Activated CD4-positive, alpha-beta T cell treated with anti-CD3 and anti-CD28 coated beads, Interleukin-2, amount 50 U/mL, for 16 hours (primary cell): ENCODE measurements at places on chromosomes 2 and 18.
A peak's percentile ranks its signal among the peaks of the same experiment; 100 is the strongest.

- DNase-seq = no peak
Observed at GRCh38 chr18:65365245-65365980, 385.4 kb upstream of the CDH7 start.

GRCh38 chr2:189234991-189235390, 55.4 kb upstream of the COL5A2 start:
- no peak for DNase-seq

DNA sequence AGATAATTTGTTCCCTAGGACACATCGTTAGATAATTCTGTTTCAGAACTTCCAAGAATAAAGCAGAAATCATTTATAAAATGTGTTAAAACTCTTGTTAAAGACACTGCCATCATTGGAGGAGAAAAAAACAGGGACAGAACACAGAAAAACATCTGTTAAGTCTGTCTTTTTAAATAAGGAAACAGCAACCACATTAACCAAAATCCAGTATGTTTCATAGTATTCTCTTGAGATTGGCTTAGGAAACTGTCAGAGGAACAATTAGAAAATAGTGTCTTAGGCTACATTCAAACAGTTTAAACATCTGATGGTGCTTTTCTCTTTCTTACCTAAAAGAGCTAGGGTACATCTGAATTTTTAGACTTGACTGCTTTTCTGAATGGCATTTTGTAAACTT, 81.6 kb downstream of the PMS1 start:
- DNase-seq = no peak

DNA sequence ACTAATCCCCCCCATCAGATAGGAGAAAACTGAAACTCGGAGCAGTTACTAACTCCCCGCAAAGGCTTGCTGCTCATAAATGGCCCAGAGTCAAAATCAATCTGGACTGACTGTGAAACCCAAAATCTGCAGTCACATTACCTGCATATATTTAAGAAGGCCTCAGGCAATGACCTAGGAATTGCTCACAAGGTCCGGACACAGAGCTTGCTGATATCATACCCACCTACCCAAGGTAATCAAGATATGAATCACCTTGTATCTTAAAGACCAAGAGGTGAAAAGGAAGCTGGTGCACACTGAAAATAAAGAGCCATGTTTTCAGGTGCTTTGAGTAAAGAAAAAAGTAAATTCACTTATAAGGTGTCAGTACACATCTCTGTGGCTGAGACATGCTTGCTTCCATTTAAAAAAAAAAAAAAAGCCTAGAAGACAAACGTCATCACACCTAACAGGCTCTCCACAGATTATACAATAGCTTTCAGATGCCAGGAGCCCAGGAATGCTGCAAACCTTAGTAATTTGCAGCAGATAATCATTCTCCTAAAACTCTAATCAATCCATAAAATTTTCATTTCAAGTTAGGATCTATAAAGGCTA, 195.4 kb downstream of the ZEB2 start:
- DNase-seq = peak; percentile 74

- no peak for DNase-seq
Observed at GRCh38 chr2:25190536-25190935, 22.2 kb upstream of the POMC start.

DNA sequence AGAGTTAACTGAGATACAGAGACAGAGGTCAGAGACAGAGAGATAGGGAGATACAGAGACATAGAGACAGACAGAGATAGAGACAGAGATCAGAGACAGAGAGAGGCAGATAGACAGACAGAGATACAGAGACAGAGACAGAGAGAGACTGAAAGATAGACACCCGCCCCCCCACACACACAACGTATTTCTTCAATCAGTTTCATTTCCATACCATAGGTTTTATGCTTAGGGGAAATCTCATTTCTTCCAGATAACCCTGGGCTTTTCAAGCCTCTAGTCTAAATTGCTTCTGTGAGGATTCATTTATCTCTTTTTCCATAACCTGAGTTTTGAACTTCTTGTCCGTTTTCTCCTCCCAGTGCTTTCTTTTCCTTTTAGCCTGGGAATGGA, 94.6 kb downstream of the CD8B2 start:
- no peak for DNase-seq

GRCh38 chr2:232315049-232315922, 63.3 kb upstream of the ALPP start:
- peak; percentile 92 for DNase-seq

- DNase-seq = peak; percentile 86
Observed at GRCh38 chr2:136051001-136051724, 65.7 kb upstream of the DARS1 start.

GRCh38 chr2:41869542-41870264, 178.1 kb upstream of the PKDCC start:
- DNase-seq = peak; percentile 64

- no peak for DNase-seq
Observed at GRCh38 chr18:21406116-21406515, 164.1 kb downstream of the GREB1L start.

- DNase-seq = no peak
Observed at GRCh38 chr2:241882091-241882625, 12.6 kb downstream of the RTP5 start.

DNA sequence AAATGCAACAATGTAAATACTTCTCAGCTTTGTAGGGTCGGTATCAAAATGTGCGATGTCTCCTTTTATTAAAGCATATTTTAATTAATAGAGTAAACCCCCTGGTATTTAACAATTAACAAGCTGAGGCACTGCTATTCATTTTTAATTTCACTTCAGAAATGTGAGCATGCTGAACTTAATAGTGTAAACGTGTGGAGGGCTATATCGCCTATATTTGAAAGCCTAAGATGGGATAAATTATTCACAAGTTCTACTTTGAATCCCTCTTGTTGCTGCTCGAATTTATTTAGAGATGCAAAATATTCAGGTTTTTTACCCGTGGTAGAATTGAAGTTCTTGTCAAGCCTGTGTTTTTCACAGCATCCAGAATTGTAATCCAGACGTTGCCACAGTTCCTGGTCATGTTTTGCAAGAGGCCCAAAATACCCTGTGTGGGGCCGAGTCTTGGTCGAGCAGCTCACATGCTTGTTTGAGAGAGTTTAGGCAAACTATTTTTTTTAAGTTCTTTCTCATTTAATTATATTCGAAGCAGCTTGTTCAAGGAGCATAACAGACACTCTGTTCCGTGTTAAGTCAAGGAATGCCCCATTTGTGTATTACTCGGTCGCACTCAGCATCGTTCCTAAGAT, 2.5 kb downstream of the SALL3 start:
- no peak for DNase-seq

GRCh38 chr2:62409442-62409841, 96.6 kb downstream of the TMEM17 start:
- no peak for DNase-seq

DNA sequence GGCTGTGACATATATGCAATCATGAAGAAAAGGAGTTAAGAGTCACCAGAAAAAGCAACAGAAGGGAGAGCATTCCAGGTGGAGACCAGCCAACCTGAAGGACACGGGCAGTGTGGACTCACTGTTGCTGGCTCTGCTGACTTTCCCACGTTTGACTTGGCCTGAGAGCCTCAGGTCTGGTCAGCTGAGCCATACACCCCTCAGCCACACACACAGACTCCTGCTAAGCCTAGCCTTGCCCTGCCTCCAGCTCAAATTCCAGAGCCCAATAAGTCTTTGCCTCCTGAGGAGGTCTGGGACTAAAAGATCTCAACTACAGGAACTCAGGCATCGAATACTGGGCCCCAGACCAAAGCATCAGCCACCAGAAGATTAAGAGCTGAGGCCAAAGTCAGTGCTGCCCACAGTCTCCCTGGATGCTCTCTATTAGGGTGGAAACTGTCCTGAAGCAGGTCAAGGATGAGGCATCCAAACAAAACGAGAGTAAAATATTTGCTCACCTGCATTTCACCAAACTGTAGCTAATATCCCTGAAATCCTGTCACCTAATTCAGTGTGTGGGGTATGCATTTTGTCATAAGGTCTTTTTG, 23.3 kb downstream of the CACNB4 start:
- DNase-seq = no peak

DNA sequence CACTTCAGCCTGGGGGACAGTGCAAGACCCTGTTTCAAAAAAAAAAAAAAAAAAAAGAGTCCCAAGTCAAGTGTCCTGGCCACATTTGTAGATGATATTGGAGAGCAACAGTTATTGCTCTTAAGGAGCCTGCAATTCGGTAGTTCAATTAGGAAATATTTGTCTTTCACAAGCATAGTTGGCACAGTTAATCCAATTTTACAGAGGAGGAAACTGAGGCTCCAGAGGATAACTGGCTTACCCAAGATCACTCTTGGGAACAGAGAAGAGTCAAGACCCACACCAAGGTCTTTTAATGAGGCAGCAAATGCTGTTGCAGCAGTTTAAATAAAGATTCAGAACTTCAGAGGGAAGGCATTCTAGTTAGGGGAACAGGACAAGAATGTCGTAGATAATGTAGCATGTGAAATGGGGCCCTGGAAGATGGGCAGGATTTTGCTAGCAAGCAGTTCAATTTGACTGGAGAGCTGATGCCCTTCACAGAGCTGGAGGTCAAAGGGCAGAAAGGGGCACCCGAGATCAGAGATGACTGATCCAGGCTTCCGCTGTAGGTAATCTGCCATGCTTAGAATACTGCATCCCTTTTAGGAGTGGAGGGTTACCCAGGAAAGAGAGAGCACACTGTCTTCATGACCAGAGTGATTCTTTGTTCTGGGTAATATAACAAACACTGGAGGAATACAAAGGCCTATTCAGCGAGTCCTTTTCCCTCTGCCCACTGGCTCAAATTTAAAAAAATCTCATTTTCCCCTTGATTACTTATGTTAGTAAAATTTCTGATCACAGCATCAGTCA, 3.0 kb downstream of the NPC1 start:
- no peak for DNase-seq

- DNase-seq = no peak
Observed at GRCh38 chr2:9806656-9807055, 36.6 kb upstream of the TAF1B start.

GRCh38 chr2:70995426-70995729, 705 bp upstream of the TEX261 start:
- peak; percentile 58 for DNase-seq

GRCh38 chr2:65114921-65115320, 15.0 kb downstream of the RAB1A start:
- no peak for DNase-seq

GRCh38 chr2:186485576-186485870, 537 bp upstream of the ZC3H15 start:
- no peak for DNase-seq

DNA sequence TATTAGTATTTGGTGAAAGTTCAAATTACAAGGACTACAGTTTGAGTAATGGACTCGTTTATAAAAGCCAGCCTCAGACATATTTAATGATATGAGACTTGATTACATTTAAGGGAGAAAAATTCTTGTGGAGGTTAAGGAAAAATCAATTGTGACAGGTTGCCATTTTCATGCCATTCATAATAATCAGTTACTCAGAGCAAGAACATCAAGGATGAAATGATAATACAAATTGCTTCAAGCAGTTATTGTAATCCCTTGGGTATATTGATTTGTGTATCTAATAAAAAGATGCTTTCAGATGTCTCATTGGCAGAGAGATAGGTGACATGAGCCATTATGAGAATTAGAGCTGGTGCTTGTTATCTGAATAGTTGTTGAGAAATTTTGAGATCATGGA, 153.6 kb downstream of the ATP9B start:
- no peak for DNase-seq

- DNase-seq = no peak
Observed at GRCh38 chr18:7438646-7439045, 128.5 kb upstream of the PTPRM start.

GRCh38 chr18:12851716-12852115, 32.3 kb downstream of the PTPN2 start:
- DNase-seq = no peak

- no peak for DNase-seq
Observed at GRCh38 chr18:62897153-62897552, 181.8 kb downstream of the PHLPP1 start.

GRCh38 chr2:178111743-178112142, 494 bp upstream of the RBM45 start:
- DNase-seq = no peak

GRCh38 chr2:227402959-227403358, 15.2 kb upstream of the SCYGR1 start:
- peak; percentile 11 for DNase-seq

DNA sequence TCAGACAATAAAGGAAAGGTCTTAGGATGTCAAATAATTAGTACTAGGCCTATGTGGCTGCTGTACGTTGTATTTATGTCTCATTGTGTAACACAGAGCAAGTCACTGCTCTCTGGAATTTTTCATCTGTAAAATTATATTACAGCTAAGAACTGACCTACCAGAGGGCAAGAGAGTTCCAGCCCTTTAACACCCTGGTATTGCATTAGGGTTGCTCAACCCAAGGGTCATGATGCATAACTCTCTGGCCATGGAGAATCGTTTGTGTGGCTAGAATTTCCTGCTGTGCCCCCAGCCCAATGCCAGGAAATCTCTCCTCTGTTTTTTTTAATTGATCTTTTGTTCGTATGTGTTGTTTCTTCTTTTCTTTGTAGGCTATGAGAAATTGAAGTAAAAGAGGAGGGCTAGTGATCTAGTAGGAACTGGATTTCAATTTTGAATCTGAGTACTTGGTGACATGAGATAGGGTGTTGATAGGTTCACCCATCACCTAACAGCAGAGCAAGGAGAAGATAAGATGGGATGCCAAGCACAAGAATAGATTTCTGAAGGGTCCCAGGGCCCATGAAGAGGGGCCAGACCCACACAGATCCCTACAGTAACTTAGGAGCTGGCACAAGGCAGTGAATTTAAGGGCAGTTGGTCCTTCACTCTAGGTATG, 571.2 kb upstream of the TNP1 start:
- no peak for DNase-seq

- DNase-seq = no peak
Observed at GRCh38 chr2:155412598-155412997, 714.1 kb downstream of the KCNJ3 start.

- no peak for DNase-seq
Observed at GRCh38 chr2:47002480-47003381, 87.1 kb upstream of the MCFD2 start.

DNA sequence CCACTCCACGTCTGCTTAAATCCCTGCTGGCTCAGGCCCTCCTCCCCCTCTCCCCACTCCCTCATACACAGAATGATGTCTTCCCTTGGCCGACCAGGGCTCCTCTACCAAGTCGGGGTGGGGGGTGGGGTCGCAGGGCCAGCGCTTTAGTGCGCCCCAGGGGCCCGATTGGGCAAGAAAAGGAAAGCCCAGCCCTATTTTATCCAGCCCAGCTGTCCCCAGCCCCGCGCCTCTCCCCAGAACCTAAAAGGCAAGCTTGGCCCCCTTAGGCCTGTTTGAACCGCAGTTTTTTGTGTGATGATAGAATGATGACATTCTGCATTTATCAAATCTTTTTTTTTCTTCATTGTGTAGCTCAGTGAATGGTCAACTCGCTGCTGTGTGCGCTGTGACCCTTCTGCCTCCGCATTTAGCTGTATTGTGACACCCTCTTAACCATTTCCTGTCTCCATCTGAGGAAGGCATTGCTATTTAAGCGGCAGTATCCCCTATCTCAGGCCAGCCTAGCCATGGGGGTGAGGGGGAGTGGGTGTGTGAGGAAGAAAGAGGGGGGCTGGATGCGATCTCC, 231.4 kb downstream of the HAUS1 start:
- DNase-seq = no peak
